ENCODE measurements at places on chromosomes 5 and 9. TPM values are rescaled to one million over a fixed set of nuclear protein-coding genes. Genes with fewer than 3 reads are reported as not detected.
A peak's percentile ranks its signal among the peaks of the same experiment; 100 is the strongest.

DNA sequence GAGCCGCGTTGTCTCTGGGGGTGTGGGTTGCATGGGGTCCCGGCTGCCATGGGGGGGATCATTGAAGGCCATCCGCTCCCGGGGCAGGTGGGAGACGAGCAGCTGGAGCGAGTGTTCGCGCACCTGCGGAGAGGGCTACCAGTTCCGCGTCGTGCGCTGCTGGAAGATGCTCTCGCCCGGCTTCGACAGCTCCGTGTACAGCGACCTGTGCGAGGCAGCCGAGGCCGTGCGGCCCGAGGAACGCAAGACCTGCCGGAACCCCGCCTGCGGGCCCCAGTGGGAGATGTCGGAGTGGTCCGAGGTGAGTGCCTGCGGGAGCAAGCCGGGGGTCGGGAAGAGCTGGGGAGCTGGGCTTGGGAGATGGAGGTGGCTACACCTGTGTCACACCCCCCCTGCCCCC lies 33.7 kb downstream of the ADAMTSL2 start:
- no peak for DNase-seq

DNA sequence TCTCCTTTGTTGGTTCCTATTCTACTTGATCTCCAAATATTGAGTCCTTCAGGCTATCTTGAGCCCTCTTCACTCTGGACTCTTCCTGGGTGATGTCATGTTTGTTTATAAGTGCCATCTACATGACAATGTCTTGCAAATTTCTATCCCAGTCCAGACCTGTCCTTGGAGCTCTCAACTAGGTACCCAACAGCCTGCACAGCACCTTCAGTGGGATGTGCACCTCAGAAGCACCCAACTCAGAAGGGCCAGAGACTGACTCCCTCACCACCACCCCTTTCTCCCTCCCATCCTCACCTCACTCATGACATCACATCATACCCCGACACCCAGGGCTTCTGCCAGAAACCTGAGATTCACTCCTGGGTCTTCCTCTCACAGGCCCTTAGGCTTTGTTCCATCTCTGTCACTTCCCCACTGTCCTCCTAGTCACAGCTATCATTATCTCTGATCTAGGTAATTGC lies 14.4 kb downstream of the TXN start:
- DNase-seq = no peak

Gene GAPT
- total RNA-seq = not detected

- no peak for DNase-seq
These were observed 97.2 kb downstream of the TRIO start for GRCh38 chr5:14240359-14240758.

Gene CORO2A
- 70.4 TPM for total RNA-seq

- no peak for DNase-seq
These were observed 616.6 kb downstream of the PDE4D start for GRCh38 chr5:59276917-59277372.

DNA sequence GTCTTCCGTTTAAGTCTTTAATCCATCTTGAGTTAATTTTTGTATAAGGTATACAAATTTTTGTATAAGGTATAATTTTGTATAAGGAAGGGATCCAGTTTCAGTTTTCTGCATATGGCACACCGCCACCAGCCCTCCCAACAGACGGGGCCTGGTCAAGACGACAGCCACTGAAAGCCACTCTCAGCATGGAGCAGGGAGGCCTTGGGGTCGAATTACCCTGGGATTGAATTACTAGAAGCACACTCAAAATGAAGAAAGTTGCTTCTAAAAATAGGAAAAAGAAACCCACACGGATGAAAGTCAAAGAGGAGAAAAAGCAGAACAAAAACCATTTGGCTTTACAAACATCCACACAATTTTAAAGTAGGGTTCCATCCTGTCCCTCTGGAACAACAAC lies 586.2 kb upstream of the ADAMTS16 start:
- DNase-seq = no peak

Gene ITK
- total RNA-seq = 1.7 TPM

Gene RORB
- total RNA-seq = 0.15 TPM

GRCh38 chr5:40688127-40688761 lies 8.5 kb downstream of the PTGER4 start:
- DNase-seq = peak; percentile 73

- DNase-seq = no peak
These were observed 125.3 kb upstream of the DAPK1 start for GRCh38 chr9:87372356-87372851.

Data from left colon (tissue), 2 donors.